ENCODE measurements at places on chromosomes 5 and 9.

DNA sequence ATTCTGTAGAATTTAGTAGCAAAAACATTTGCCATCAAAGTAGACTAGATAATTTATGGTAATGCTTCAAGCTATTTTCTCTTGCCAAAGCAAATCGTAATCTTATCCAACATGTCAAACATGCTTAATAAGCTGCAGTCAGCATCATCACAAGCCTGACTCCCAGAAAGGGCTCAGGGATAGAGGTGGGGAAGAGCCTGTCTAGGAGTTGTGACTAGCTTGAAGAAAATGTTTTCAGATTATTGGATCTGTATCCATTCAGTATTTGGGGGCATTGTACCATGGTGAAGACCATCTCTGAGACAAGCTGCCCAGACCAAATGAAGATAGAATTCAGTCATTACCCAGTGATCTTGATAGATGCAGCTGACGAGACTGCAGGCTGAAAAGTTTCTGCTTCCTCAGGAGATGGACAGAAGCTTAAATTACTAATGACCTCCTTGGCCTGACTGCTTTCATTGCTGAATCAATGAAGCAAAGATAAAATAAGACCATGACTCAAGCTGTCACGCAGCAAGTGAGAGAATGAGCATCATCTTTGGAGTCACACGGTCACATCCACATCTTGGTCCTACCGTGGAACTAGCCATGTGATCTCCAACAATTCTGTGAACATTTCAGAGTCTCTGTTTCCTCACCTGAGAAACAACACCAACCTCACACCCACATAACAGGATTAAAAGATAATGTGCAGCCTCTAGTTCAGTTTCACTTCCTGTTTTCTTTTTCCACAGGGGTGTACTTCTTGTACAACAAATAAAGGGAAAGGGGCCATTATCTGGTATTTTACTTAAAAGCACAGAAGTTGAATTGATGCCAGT, 9.4 kb downstream of the ERAP2 start:
- DNase-seq = no peak

- DNase-seq = no peak
These were observed 92.5 kb downstream of the IRX2 start for GRCh38 chr5:2658881-2659470.

- no peak for DNase-seq
These were observed 557 bp upstream of the PHF2 start for GRCh38 chr9:93575796-93576257.

- no peak for DNase-seq
These were observed 95.8 kb upstream of the PANK3 start for GRCh38 chr5:168674893-168675482.
